RWPE1 (cell line): ENCODE measurements at places on chromosomes 5 and 9.
A peak's percentile ranks its signal among the peaks of the same experiment; 100 is the strongest.

DNA sequence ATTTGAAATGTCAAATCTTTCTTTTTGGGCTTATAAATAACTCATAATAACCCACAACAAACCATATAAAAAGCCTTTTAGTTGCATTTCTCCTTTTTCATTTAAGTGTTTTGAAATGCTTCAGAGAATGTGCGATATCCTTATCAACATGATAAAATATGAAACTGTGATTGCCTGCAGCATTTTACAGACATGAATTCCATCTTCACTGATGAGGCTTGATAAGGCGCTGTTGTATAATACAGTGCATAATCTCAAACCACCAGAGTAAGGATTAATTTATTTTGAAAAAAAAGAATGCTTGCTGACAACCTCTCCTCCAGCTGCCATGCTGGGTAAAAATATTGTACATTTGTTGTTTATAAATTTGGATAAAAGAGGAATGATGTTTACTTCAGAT, 216.8 kb downstream of the PBX3 start:
- no peak for DNase-seq

GRCh38 chr9:135012166-135012565, 75.3 kb upstream of the OLFM1 start:
- DNase-seq: no peak

- no peak for DNase-seq
These were observed 2.7 kb upstream of the ANXA2R start for GRCh38 chr5:43042626-43043399.

DNA sequence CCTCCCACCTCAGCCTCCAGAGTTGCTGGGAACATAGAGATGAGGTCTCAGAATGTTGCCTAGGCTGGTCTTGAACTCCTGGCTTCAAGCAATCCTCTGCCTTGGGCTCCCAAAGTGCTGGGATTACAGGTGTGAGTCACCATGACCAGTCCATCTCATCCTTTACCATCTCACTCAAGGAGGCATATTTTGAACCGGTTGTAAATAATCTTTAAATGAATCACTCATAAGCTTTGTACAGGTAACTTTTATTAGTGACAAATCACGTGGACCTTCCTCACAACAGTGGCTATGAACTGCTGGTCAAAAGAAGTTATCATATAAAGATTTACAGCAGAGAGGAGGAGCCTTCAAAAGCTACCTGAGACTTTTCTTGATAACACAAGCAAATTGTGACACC, 70.7 kb downstream of the RFK start:
- DNase-seq: peak; percentile 42

DNA sequence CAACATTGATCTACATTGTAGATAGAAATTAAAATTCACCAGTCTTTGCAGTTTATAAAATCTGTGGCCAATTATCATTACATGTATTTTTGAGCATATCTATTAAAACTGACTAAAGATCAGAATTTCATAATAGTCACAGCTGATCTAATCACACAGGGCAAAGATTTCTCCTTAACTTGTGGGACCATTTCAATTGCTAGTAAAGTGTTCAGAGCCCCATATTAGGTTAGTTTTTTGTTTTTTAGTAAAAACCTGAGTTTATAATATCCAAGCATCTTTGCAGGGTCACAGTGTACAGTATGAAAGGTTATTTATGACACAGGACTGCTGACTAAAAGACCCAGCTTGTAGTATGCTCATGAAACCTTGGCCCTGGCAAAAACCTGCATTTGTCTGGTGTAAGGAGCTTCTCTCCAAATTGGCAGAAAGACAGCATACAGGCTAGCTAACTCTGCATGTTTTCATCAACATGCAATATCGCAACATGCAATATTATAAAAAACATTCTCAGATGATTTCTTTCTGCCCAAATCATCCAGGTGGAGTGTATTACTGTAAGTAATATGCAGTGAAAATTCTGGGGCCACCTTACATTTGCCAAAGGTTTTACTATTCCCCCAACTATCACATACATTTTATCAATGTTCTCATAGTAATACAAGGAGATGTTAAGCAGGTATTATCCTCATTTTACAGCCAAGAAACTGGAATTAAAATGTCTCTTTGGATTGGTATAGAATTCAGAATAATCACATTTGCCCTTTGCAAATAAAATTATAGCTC, 37.7 kb upstream of the ALDH1A1 start:
- DNase-seq: no peak

GRCh38 chr9:133429641-133430161, 7.5 kb downstream of the ADAMTS13 start:
- peak; percentile 67 for DNase-seq

GRCh38 chr5:156331181-156331580, 4.2 kb downstream of the SGCD start:
- no peak for DNase-seq

GRCh38 chr9:81827616-81828296, 100.5 kb upstream of the SPATA31D4 start:
- no peak for DNase-seq

- DNase-seq: peak; percentile 67
These were observed 38.9 kb downstream of the CDH6 start for GRCh38 chr5:31232273-31232888.

- DNase-seq: no peak
These were observed 52.7 kb upstream of the ARL15 start for GRCh38 chr5:54362992-54363625.

DNA sequence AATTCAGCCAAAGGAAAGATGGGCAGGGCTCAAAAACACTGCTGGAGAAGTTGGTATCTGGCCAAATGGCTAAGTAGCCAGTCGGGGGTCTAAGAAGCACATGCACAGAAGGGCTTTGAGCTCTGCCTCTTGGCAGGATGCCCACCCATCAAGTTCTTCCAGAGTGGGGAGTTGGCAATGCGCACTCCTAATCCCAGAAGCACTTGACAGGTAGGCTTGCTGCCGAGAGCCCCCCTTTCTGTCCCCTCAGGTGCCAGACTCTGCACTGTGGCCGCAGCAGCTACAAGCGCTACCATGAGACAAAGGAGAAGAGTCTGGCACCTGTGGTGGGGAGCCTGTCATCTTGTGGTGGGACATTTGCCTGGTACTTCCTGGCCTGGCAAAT, 252.9 kb upstream of the SLC24A2 start:
- DNase-seq: no peak

DNA sequence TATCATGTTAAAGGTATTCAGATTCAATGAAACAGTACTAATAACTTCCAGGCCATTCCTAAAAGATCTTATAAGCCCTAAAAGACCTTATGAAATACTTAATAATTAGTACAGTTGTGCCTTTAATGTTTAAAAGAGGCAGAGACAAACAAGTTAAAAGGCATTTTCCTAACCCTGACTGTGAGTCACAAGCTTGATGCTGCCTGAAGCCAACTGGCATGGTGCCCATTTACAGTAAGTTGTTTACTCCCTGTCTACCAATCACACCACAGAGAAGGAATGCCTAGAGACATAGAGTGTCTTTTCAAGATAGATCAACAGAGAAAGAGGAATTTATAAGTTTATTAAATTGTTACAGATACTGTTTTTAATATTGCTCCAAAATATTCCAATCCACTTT, 47.8 kb downstream of the NR3C1 start:
- peak; percentile 96 for DNase-seq

DNA sequence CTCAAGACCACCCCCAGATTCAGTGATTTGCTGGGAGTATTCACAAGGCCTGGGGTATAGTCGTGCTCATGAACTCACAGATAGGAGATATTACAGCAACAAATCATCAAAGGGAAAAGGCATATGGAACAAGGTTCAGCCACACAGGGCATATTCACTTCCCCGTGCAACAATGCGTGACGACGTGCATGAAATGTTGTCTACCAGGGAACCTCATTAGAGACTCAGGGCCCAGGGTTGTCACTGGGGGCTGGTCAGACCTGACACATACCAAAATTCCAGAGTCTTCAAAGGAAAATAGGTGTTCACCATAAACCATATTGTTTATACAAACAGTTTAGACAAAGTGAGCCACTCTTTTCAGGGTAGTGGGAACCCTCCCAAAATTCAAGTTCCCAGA, 212.4 kb downstream of the RFK start:
- no peak for DNase-seq

DNA sequence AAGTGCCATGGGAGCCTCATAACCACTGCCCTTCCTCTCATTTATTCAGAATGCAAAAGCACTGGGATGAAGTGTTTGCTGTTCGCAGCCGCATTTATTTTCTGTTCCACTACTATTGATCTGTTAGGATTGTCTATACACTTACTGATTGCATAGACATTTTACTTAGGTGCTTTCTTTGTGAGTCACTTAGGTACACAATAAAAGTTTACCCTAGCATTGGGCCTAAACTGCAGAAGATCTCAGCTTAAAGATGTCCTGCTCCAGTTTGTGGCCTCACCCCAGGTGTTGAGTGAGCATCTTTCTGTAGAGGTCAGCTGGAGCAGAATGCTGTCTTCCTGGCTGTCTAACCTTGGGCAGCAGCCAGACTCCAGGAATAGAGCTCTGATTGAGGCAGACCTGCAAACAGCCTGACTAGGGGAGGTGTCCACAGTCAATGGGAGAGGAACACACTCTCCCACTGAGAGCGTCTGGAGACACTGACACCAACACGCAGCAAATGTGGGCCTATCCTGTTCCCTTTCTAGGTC, 54.0 kb downstream of the GPR21 start:
- no peak for DNase-seq

- DNase-seq: no peak
These were observed 662.1 kb downstream of the TLE4 start for GRCh38 chr9:80233906-80234305.

GRCh38 chr5:63650581-63650980, 311.7 kb downstream of the HTR1A start:
- DNase-seq: no peak

- DNase-seq: no peak
These were observed 99.5 kb downstream of the PAX5 start for GRCh38 chr9:36934478-36935065.

DNA sequence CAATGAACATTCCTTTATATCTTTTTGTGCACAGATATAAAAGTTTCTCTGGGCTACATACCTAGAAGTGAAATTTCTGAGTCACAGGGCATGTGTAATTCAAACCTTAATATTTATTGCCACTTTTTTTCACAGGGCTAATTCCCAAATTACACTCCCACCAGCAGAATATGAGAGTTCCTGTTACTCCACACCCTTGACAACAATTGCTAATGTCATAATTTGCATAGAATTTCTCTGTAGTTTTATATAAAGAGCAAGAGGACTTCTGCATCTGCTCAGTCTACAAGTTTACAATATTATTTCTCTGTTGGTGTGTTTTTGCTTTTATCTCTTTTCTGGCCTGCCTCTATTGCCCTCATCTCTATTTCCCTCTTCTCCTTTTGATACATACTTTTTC, 518.5 kb downstream of the ZNF608 start:
- DNase-seq: no peak

DNA sequence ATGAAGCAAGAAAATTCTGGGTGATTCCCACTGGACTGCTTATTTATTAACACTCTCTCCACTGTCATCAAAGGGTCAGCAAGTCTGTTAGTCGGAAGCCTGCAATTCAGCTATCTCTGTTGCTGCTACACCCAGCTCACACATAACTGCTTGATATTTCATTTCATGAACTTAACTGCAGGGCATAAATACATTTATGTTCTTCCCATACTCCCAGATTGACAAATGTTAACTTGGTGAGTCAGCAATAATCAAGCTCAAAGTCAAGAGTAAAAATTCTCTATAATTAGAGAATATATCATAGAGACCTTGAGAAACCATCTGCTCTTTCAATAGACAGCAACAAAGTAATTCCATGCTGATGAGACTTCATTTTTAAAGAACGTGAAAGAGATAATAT, 198.8 kb downstream of the ADAMTS12 start:
- DNase-seq: no peak

- DNase-seq: no peak
These were observed 263.0 kb downstream of the PDZD2 start for GRCh38 chr5:31901807-31902530.

- DNase-seq: no peak
These were observed 107.4 kb downstream of the MCTP1 start for GRCh38 chr5:95177456-95177855.

- DNase-seq: no peak
These were observed 56.1 kb downstream of the LRRTM2 start for GRCh38 chr5:138819081-138819480.

DNA sequence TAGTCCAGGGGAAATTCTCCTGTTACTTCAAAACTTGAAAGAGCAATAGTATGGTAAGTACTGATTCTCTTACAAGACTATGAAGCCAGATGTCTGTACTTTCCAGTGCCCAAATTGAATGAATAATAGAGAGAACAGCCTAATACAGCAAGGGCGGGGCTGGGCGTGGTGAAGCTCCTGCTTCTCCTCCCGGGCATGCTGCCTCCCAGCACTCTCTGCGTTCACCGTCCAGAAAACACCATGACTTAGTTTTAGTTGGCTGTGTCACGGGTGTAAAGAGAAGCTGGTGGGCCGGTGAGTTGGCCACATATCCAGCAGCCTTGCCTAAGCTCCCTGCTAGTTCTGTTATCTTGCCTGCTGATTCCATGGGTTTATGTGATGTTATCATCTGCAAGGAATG, 40.7 kb upstream of the ADAMTS2 start:
- DNase-seq: no peak

- no peak for DNase-seq
These were observed 18.8 kb downstream of the NMRK1 start for GRCh38 chr9:75069171-75069570.

DNA sequence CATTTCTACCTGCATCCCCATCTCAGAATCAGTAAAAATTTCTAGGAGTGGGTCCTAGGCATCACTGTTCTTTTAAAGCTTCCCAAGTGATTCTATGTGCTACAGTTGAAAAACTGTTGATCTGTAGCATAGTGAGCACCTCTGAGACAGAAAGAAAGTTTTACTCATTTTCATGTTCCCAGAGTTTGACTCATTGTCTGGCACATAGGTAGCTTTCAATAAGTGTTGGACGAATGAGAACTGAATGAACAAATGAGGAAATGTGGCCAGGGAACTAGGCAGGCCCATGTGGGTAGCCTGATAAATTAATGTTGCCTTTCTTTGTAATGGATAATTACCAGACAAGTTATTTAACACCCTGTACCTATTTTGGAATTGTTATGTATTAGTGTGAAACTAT, 33.8 kb downstream of the RNF180 start:
- DNase-seq: no peak

DNA sequence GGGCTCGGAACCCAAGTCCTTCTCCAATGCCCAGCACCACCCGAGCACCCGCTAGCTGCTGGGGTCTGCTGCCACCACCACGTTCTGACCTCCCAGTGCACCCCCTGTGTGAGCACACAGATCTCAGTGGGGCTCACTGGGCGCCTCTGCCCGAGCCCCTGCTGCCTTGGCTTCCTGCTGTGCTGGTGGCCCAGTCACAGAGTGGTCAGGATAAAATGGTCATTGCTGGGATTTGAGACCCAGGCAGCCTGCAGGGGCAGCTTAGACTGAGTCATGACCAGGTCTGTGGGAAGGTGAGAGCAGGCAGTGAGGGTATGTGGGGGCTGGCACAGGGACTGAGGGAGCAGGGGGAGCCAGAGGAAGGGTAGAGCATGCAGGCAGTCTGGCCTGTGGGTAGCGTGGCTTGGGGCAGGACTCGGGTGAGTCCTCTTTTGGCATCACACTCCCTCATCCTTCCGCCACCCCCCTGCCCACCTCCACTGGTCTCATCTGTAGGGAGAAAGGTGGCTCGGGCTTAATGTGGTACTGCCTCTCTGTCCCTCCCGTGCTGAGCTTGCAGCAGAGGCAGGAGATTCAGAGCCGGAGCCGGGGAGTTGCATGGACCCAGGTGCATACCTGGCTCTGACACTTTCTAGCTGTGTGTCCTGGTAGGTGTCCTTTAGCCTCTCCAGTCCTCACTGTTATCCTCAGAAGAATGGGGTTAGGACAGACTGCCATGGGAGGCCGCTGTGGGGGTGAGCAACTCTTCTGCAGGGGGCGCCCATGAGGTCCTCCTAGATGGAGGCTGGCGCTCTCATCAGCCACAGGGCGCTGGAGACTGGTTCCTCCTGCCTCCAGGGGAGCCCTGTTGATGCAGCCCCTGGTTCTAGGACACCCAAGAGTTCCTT, 32.1 kb downstream of the USP20 start:
- DNase-seq: no peak
